ENCODE measurements at places on chromosomes 6 and 20.

- no peak for DNase-seq
Observed at GRCh38 chr6:3052481-3053230, 15.6 kb upstream of the RIPK1 start.

- no peak for DNase-seq
Observed at GRCh38 chr20:4156411-4156810, 141.1 kb upstream of the RNF24 start.

DNA sequence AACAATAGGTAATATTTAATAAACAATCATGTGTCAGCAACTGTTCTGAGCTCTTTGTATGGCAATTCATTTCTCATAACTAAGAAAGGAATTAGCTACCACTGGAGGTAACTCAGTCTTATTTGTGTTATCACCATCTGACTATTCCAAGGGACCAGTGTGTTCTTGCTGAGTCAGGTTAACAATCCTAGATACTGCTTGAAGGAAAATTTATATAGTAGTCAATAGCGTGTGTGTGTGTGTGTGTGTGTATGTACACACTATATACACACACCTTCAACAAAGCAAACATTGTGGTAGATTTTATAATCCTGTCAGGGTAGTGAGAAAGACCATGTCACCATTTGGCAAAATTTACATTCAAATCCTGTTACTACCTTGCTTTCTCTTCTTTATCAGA lies 45.8 kb upstream of the SMIM8 start:
- no peak for DNase-seq

DNA sequence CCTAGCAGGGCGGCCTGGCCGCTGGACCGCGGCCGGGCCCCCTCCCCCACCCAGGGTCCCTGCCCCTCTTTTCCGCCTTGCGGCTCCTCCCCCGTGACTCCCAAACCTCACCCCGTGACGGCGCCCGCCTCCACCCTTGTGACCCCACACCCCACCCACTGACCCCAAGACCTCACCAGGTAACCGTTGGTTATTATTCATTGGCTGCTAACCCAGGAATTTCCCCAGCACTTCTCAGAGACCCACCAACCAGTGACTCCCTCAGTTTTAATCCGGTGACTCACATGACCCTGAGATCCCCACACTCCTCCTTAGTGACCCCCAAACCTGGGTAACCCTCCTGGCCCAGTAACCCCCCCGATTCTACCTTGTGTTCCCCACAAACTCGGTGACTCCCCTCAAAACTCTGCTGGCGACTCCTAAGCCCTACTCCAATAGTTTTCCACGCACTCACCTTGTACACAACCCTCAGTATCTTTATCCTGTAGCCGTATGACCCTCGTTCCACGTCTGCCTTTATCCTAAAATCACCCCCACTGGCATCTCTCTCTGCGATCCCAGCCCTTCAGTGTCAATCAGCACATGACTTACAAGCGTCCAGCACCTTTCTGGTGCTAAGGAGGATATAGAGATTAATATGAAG lies 534 bp downstream of the ZNF76 start:
- peak; percentile 22 for DNase-seq

GRCh38 chr6:147900247-147900830 lies 391.8 kb downstream of the SAMD5 start:
- DNase-seq: no peak

- no peak for DNase-seq
Observed at GRCh38 chr20:39089029-39089428, 126.9 kb downstream of the DHX35 start.

- DNase-seq: no peak
Observed at GRCh38 chr6:46246081-46246480, 75.3 kb upstream of the ENPP5 start.

- DNase-seq: no peak
Observed at GRCh38 chr6:134814076-134814695, 135.7 kb downstream of the ALDH8A1 start.

GRCh38 chr20:9985773-9986172 lies 49.0 kb upstream of the ANKEF1 start:
- DNase-seq: no peak

GRCh38 chr20:57999465-58000111 lies 228.9 kb downstream of the ANKRD60 start:
- no peak for DNase-seq

- DNase-seq: no peak
Observed at GRCh38 chr6:22959571-22959970, 390.2 kb downstream of the HDGFL1 start.

GRCh38 chr20:24139846-24140245 lies 151.3 kb upstream of the GGTLC1 start:
- DNase-seq: no peak

GRCh38 chr20:51480507-51481270 lies 61.8 kb downstream of the NFATC2 start:
- DNase-seq: no peak

GRCh38 chr6:93242049-93242448 lies 177.3 kb downstream of the EPHA7 start:
- DNase-seq: no peak

- DNase-seq: no peak
Observed at GRCh38 chr6:117270055-117270842, 4.9 kb downstream of the VGLL2 start.

DNA sequence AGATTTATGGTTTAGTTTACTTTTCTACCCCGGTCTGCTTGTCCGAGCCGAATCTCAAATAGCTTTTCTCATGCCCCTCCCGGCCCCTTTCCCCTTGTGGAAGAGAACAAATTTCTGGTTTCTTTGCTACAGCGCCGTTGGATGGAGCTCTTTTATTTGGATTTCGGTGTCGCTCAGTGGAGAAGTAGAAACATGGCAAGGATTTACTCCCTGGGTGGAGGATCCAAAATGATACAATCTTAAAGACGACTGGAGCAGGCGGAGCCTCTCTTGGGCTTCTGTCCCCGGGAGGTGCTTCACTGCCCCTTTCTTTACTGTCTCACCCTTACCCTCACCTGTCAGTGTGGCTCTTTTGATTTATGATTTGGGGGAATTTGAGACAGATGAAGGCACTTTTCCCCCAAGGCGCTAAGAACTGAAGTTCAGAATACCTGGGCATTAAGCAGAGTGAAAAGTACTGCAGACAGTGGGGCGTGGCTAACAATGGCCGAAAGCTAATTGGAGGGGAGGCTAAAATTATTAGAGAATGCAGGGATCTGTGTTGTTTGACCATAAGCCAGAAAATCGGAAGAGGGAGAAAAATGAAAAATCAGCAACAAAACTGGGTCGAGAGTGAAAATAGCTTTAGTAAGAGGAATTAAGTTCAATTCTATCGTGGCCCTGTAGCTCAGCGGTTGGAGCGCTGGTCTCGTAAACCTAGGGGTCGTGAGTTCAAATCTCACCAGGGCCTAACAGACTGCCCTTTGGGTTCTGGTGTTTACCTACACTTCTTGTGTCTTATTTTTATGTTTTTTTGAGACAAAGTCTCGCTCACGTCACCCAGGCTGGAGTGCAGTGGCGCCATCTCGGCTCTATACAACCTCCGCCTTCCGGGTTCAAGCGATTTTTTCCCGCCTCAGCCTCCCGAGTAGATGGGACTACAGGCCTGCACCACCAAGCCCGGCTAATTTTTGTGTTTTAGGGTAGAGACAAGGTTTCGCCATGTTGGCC lies 145.1 kb upstream of the ZNF184 start:
- peak; percentile 36 for DNase-seq

- no peak for DNase-seq
Observed at GRCh38 chr6:167270499-167271311, 20.4 kb upstream of the UNC93A start.
